CD4-positive, alpha-beta T cell treated with Interleukin-10 for 1 hour (primary cell): ENCODE measurements at places on chromosomes 4 and X.

- DNase-seq = no peak
Observed at GRCh38 chr4:86247906-86248305, 111.9 kb downstream of the MAPK10 start.

GRCh38 chr4:142414366-142414990 lies 431.6 kb downstream of the INPP4B start:
- DNase-seq = no peak

DNA sequence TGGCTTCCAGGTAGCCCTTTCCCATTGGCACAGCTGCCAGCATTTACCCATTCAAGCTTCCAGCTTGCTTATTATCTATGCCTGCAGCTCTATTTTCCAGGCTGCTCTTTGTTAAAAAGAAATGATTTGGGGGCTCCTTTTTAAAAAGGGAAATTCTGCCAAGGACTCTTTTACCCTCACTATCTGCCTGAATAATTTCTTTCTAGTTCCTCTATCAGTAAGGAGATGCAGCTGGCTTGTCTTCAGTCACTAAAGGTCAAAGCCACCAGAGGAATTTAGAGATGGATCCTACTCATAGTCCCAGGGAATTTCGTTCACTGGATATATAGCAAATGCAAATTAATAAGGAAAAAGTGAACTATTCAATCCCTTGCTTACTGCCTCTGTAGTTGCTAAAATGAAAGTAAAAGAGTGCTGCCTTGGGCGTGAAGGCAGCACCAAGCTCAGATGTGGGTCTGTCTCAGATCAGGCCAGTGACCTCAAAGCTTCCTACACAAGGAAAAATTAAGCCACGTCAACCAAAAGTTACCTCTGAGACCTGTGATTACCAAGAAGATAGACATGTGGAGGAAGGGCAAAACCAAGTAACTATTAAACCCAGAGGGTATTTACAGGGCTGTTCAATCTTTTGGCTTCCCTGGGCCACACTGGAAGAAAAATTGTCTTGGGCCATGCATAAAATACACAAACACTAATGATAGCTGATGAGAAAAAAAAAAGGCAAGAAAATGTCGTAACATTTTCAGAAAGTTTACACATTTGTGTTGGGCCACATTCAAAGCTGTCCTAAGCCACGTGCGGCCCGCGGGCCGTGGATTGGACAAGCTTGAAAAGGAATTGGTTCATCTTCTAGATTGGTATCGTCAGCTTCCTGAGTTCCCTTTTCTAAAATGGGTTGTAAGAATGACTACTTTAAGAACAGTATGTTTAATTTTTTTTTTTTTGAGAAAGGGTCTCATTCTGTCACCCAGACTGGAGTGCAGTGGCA lies 5.3 kb downstream of the ARSF start:
- DNase-seq = no peak

GRCh38 chr4:177177541-177178081 lies 132.1 kb upstream of the NEIL3 start:
- no peak for DNase-seq

DNA sequence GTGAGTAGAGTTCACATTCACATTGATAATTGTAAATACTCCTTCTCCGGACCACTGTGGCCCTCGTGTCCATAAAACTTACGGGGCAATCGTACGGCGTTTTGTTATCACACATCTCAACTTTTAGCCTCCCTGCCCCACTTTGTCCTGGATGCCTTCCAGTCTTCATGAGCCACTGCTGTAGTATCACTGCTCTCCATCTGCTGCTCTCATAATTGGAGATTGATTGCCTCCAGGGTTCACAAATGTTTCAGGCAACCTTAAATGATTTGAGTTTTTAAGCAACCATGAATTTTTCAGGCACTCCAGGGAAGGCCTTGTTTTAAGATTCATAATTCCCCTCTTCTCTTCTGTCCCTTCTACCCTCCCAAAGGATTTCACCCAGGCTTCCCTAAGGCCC lies 28.4 kb downstream of the ALPK1 start:
- DNase-seq = no peak
